HuH-7.5 (cell line): ENCODE measurements at places on chromosomes 2 and 18.

GRCh38 chr2:157327621-157328500, 2.2 kb upstream of the ERMN start:
- DNase-seq: peak; percentile 58

DNA sequence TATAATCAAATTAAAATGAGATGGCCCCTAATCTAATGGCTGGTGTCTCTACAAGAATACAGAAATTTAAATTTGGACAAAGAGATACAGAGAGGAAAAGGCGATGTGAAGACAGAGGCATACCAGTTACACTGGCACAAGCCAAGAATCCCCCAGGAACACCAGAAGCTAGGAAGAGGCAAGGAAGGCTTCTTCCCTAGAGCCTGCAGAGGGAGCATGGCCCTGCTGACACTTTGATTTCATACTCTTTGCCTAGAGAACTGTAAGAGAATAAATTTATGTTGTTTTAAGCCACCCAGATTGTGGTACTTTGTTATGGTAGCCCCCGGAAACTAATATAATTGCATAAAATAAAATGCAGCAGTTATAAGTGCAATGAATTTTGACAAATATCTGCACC, 671.4 kb downstream of the MBD2 start:
- DNase-seq: no peak

DNA sequence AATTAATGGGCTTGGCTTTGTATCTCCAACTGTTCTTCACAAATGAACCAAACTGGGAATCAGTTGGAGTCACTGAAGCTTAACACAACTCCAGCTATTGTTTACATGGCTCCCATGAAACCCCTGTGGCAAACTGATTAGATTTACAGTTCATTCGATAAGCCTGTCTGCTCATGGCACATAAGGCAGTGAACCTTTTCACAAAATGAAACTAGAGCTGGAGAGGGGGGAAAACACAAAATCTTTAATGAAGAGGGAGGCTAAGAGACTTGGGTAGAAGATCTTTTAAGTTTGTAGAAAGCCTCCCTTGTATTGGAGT, 11.6 kb upstream of the ITGA6 start:
- no peak for DNase-seq

GRCh38 chr18:10760986-10761385, 235.2 kb downstream of the NAPG start:
- DNase-seq: no peak

GRCh38 chr18:26919627-26920026, 54.1 kb upstream of the AQP4 start:
- DNase-seq: no peak

DNA sequence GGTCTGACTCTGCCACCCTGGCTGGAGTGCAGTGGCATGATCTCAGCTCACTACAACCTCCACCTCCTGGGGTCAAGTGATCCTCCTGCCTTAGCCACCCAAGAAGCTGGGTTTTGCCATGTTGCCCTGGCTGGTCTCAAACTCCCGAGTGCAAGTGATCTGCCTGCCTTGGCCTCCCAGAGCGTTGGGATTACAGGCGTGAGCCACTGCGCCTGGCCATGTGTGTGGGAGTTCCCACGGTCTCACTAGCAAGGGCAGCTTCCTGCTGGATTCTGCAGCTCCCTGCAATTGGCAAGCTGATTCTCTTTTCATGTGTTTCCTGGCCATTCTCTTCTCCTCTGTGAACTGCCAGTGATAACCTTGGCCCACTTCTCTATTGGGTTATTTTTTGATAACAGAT, 84.0 kb downstream of the USP40 start:
- DNase-seq: no peak

DNA sequence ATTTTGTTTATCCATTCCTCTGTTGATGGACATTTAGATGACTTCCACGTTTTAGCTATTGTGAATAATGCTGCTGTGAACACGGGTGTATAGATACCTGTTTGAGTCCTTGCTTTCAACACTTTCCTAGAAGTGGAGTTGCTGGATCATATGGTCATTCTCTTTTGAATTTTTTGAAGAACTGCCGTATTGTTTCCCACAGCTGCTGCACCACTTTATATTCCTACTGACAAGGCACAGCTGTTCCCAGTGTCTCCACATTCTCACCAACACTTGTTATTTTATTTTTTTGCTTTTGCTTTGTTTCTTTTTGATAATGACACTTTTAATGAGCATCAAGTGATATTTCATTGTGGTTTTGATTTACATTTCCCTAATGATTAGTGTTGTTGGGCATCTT, 41.4 kb upstream of the KCNJ13 start:
- no peak for DNase-seq

DNA sequence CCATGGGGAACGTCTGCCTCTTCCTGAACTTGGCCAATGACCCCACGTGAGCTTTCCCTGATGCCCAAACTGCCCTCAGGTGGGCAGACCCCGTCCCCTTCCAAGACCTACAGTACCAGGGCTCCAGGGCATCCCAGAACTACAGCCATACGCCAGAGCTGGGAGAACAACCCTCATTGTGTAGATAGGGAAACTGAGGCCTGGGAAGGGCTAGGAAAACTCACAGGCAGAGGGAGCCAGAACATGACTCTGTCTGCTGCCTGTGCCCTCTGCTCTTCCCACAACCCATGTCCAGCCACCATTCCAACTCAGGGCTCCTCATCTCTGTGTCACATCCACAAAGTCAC, 16.8 kb upstream of the ANKRD53 start:
- no peak for DNase-seq

DNA sequence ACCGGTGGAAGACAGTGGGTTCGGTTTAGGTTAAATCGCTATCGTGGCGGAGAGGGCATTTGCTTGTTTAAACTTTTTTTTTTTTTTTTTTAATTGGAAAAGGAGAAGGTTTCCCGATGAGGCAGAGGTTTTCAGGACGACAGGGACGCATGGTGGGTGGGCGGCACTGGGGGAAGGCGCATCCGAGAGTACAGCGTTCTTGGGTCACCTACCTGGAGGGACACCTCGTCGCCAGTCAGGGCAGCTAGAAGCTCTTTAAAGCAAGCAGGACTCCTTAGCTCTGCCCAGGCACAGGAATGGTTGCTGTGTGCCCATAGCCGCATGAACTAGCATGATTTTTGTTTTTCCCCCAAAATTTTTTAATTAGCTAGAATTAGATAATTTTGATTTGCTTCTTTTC, 437 bp downstream of the LDLRAD4 start:
- no peak for DNase-seq

DNA sequence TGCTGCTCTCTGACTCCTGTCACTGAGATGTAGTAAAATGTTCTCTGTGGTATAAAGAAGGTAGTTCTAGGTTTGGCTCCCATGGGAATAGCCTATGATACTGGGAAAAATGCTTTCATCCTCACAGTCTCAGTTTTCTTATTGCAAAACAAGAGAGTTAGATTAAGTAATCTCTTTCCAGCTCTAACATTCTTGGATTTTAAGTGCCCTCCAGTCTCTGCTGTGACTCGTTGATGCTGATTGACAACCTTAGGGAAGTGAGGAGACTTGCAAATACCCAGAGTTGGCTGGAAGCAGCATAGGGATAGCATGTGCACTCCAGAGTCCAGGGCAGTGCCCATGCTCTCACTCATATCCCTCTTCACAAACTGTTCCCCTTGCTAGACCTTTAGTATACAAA, 534.9 kb downstream of the SLC4A3 start:
- DNase-seq: no peak

DNA sequence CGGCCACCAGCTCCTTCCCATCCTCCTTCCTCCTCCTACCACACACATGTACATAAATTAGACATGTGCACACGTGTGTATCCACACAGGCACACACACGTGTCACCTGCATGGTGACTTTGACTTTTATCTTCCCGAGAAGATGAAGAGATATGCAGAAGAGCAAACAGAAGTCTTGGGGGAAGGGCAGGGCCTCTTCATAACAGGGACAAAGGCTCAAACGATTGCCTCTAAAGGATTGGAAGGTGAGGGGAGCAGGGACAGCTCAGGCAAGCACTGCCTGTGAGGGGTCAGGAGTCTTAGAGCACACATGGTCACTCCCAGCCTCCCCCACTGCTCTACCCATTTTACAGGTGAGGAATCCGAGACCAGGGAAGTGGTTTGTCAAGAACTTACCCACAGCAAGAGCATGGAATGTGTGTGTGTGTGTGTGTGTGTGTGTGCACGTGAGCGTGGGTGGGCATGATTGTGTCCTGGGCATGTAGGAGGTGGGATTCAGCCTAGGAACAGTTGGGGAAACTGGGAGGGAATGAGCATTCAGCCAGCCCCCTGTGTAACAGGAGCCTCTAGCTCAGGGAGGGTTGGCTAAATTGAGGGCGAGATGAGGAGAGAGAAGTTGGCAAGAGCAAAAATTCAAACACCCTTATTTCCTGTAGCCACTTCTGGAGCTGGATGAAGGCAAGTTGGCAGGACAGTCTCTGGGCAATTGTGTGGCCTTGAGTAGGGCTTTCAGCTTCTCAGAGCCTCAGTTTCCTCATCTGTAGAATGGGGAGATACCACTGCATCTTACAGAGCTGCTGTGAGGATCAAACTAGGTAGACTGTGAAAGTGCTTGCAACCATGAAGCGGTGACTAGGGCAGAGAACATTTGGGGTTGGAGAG, 24.2 kb downstream of the CIB4 start:
- DNase-seq: no peak

GRCh38 chr18:65943268-65943667, 192.5 kb downstream of the CDH7 start:
- DNase-seq: no peak

DNA sequence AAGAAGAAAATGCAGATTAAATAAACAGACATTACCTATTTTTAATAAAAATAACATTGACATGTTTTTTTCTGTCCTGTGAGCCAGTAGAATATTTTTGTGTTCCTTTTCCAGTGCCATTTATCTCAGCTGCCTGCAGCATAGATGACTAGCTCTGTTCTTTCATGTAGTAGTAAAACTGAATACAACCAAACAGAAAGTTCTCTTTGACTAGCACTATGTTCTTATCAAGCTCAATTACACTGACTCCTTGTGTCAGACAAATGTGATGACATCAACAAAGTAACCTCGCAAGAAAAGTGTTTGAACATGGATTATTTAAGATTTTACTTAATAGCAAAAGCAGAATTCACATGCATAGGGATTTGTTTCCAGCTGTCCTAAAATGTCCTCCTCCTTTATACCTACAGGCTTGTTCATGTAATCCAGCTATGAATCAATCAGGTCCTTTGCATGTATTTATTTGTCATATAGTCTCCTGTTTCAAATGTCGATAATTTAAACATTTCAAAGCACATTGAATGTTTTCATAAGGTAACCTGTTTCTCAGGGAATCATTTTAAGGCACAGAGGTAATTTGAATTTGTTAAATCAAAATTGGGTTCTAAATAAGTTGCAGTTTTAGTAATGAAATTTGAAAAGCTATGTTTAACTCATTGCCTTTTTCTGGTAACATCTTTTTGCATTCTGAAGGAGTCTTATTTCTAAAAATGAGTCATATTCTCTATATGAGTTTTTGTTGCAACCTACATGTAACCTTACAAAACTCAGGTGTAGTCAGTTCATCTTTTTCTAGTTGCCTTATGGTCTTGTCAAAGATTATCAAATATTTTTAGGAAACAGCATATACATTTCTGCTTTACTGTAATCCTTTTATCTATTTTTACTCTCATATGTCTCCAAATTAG, 215.3 kb upstream of the GULP1 start:
- no peak for DNase-seq

DNA sequence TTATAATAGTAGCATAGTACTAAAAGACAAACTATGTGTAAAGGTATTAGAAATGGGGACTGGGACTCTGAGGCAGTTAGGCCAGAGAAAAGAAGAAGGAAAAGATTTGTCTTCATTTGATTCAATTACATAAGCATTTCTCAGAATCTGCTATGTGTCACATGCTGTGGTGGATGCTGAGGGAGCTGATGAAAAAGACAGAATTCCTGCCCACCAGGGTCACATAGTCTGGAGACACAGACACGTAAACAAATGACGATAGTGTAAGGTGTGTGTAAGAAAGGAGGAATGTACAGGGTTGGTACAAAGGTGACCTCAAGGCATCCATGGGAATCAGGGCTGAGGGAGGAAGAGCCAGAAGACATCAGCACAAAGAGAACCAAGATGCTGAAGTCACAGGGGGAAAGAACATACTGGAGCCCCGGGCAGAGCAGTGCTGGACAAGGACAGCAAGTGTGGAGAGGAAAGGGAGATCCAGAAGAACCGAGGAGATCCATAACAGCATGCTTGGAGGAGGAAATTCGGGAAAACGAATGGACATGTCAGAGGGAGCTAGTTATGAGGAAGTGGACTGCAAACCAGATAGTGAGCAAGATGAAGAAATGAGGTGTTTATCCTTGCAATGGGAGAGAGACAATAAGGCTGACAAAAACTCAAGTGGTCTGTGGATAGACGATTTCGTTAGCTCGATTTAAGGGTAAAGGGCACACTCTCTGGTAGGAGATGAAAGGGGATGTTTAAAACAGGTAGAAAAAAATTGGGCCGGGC, 1.2 kb upstream of the MAPRE3 start:
- no peak for DNase-seq

- DNase-seq: no peak
Measured at GRCh38 chr2:120856421-120856862, 120.8 kb downstream of the GLI2 start.

GRCh38 chr2:218781691-218782527, at the start of gene CYP27A1:
CYP27A1 (plus strand) TSS chr2:218782147; CDS start chr2:218782183, 36 bp downstream.
- peak; percentile 67 for DNase-seq

DNA sequence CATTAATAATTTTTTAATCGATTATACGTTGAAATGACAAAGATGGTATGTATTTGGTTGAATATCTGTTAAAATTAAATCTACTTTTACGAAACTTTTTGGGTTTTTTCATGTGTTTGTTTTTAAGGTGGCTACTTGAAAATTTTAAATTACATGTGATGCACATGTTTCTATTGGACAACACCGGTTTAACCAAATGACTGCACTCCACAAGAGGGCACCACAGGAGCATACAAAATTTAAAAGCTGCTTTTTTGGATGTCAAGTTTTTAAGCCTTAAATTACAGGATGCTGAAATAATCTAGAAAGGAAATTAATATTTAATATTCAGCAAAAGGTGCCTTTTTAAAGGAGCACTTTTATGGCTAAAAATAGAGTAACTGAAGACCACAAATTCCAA, 98.7 kb downstream of the ACVR1 start:
- DNase-seq: peak; percentile 28

GRCh38 chr2:8232871-8233270, 449.0 kb upstream of the ID2 start:
- no peak for DNase-seq

- DNase-seq: no peak
Measured at GRCh38 chr2:233702238-233702637, 9.5 kb downstream of the UGT1A6 start.

GRCh38 chr2:44109166-44109565, 59.5 kb upstream of the PPM1B start:
- DNase-seq: no peak
